ENCODE measurements at places on chromosomes 4 and X. TPM values are rescaled to one million over a fixed set of nuclear protein-coding genes. Genes with fewer than 3 reads are reported as not detected.

CHRDL1 gene
- not detected for total RNA-seq

ATP11C gene
- total RNA-seq = 11.5 TPM

TEX13D gene
- total RNA-seq = 0.10 TPM

WAS gene
- 95.2 TPM for total RNA-seq

HSPA4L gene
- total RNA-seq = 1.9 TPM

ANKRD50 gene
- total RNA-seq = 0.43 TPM

TMPRSS11A gene
- total RNA-seq = not detected

ADGRG2 gene
- not detected for total RNA-seq

PTPN13 gene
- 2.7 TPM for total RNA-seq

TGIF2LX gene
- not detected for total RNA-seq

ASB11 gene
- not detected for total RNA-seq

TMPRSS11E gene
- total RNA-seq = not detected

NXF3 gene
- not detected for total RNA-seq
